Large intestine (tissue), 12 donors: ENCODE measurements at places on chromosomes 11 and 22.

- DNase-seq: no peak
Measured at GRCh38 chr22:42842658-42843370, 14.3 kb downstream of the ARFGAP3 start.

DNA sequence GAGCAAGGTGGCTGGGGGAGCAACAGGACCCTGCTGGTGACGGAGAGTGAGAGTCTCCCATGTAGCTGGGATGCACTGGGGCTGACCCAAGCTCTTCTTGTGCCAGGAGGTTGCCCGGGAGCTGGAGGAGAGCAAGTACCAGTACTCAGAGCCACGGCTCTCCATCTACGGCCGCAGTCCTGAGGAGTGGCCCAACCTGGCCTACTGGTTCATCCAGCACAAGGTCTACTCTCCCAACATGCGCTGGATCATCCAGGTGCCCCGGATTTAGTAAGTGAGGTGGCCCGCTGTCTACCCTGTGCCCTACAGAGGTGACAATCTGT is 40.4 kb downstream of the AMPD3 start:
- DNase-seq: no peak

GRCh38 chr11:115920092-115920461 is 415.9 kb upstream of the CADM1 start:
- no peak for DNase-seq

DNA sequence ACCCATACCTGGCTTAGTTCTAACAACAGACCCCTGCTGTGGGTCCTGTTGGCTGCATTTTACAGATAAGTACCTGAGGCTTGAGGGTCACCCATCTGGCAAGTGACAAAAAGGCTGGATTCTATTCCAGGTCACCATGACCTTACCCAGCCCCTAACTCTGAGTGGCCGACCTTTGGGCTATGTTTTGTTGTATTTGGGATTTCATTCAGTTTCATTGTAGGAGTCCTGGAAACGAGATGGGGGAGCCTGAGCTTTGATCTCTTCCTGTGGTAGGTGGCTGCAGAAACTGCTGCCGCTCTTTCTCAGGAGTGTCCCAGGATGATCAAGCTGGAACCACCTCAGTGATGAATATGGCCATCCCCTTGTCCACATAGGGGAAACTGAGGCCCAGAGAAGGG is 24.6 kb upstream of the YWHAH start:
- DNase-seq: no peak
